ENCODE measurements at places on chromosomes 3 and 15. TPM values are rescaled to one million over a fixed set of nuclear protein-coding genes. Genes with fewer than 3 reads are reported as not detected.

The ADPGK gene
- 56.3 TPM for total RNA-seq

The PP2D1 gene
- total RNA-seq = 2.9 TPM

The ZNF385D gene
- 16.6 TPM for total RNA-seq

The RAD54L2 gene
- total RNA-seq = 39.0 TPM

The COPB2 gene
- 115 TPM for total RNA-seq
